HCT116 (cell line): ENCODE measurements at places on chromosomes 4 and X. TPM values are rescaled to one million over a fixed set of nuclear protein-coding genes. Genes with fewer than 3 reads are reported as not detected.

DNA sequence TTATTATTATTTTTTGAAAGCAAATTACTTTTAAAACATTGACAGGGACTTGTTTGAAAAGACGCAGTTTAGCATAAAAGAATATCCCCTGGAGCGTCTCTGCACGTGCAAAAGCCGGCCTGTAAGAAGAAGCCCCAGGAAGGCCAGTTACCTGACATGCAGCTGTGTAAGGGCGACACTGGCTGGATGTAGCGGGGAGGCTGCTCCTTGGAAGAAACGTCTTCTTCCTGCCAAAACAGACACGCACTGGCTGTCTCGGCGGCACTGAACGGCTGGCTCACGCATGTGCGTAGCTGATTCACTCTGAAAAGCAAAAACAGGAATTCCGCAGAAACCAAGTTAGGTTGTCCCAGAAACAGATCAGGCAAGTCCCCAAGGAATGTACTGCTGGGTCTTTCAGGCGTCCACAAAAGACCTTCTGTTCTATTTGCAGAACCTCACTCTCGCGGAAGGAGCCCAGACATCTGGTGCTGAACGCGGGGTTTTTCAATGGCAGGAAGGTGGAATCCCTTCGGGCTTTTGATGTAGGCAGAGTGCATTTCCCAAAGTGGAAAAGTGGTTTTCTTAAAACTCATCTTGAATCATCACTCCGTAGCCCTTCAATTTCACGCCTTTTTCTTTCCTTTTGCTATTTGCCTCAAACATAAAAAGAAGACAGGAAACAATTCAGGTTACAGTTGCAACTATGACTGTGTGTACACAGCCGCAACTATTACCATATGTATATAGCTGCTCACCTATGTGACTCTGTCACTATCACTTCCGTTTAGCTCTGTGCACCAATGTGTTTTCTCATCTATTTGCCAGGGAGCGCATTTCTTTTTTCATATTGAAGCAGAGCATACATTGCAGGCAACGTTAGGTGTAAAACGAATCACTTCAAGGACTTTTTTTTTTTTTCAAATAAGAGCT is 38.1 kb upstream of the ARSH start:
- no peak for DNase-seq

The KLF8 gene
- total RNA-seq, result 1.2 TPM

The NDNF gene
- 0.22 TPM for total RNA-seq

The CXCL10 gene
- total RNA-seq, result not detected
